ENCODE measurements at places on chromosomes 11 and 22. TPM values are rescaled to one million over a fixed set of nuclear protein-coding genes. Genes with fewer than 3 reads are reported as not detected.

DNA sequence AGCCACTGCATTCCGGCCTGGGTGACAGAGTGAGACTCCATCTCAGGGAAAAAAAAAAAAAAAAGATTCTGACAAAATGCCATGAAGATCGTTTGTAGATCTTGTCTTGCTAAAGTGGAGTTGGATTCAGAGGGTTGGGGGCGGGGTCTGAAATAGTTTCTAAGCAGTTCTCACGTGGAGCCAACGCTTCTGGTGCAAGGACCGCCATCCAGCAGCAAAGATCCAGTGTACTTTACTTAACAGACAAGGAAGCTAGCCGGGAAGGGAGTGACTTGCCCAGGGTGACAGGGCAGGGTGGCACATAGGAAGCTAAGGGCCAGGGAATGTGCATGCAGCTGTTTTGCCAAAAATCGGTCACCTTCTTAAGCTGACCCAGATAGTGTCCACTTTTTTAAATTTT, 27.4 kb downstream of the APOL1 start:
- no peak overlapping the region for H3K4me3 ChIP-seq
- peaks cover 47% of the 10 kb centered on the region for H3K4me1 ChIP-seq
- no peaks in the 10 kb centered on the region for H3K27me3 ChIP-seq

DNA sequence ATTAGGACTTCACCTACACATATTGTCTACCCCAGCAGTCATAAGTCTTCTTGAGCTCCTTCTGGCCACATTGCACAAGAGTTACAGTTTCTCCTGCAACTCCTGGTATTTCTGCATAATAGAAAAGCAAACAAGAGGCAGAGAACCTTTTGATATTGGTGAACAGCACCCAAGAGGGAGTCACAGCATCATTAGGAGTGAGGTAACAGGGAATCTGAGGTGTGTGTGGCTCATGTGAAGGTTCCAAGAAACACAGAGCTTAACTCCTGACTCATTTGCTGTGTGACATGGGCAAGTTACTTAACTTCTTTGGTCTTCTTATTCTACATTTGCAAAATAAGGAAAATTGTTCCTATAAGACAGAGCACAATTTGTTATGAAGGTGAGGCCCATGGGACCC, 374.6 kb downstream of the INSC start:
- H3K4me3 ChIP-seq: no peak overlapping the region
- DNase-seq: no peak
- no peak overlapping the region for H3K27ac ChIP-seq

DNA sequence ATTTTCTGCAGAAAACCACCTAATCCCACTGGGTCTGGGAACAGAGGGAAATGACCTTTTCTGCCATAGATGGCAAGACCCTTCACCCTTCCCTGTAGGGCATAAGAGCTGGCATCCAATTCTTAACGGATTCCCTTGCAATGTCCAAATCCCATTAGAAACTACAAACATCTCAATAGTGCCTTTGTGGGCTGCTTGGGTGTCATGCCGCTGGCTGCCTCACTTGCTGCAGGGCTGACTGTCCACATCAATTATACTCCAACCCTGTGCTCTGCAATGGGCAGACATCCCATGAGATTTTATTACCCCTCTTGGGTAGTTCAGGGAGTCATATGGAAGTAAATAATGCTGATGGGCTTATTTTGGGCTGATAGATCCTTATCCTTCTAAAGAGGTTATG, 7.3 kb downstream of the GRAP2 start:
- no peaks in the 10 kb centered on the region for H3K36me3 ChIP-seq
- H3K4me1 ChIP-seq: no peaks in the 10 kb centered on the region
- H3K27ac ChIP-seq: no peak overlapping the region
- H3K27me3 ChIP-seq: no peaks in the 10 kb centered on the region

GRCh38 chr11:13826505-13827278, 135.8 kb upstream of the SPON1 start:
- H3K4me1 ChIP-seq: no peaks in the 10 kb centered on the region
- H3K27ac ChIP-seq: no peak overlapping the region
- H3K27me3 ChIP-seq: no peaks in the 10 kb centered on the region
- no peaks in the 10 kb centered on the region for H3K36me3 ChIP-seq

DNA sequence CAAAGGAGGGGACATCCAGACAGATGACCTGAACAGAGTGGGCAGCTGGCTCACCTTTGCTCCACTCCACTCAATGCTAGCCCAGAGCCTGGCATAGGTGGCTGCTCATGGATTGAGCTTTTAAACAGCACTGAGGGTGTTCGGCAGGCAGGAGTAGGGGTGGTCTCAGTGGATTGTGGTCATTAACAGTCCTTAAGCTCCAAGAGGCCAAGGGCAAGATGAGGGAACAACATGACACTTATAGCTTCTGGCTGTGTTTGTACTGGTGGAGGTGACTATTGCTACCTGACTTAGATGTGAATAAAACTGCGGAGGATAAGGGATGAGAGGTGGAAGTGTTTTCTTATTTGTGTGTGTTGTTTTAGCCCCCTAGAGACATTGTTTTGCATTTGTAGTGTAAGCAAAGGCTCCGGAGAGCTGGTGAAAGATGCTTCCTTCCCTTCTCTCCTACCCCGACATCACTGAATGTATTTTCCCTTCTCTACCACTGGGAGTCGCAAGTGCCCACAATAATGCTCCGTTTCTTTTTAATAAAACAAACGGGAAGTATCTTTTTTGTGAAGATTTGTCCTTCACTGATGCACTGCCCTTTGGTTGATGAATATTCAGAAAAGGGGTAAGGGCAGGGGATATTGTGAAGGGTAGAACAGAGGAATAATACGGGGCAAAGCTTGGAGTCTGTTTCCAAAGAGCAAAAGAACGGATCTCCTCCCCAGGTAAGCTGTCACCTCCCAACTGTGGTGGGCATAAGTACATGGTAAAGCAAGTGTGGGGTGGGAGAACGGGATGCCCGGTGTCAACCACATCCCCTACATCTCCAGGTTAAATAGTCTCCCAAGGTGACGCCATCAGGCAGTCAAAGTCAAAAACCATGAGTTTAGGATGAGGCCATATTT, 27.5 kb upstream of the MTNR1B start:
- no peaks in the 10 kb centered on the region for H3K36me3 ChIP-seq
- no peak overlapping the region for H3K27ac ChIP-seq
- no peak overlapping the region for H3K4me3 ChIP-seq
- H3K27me3 ChIP-seq: no peaks in the 10 kb centered on the region
- H3K4me1 ChIP-seq: no peaks in the 10 kb centered on the region

DNA sequence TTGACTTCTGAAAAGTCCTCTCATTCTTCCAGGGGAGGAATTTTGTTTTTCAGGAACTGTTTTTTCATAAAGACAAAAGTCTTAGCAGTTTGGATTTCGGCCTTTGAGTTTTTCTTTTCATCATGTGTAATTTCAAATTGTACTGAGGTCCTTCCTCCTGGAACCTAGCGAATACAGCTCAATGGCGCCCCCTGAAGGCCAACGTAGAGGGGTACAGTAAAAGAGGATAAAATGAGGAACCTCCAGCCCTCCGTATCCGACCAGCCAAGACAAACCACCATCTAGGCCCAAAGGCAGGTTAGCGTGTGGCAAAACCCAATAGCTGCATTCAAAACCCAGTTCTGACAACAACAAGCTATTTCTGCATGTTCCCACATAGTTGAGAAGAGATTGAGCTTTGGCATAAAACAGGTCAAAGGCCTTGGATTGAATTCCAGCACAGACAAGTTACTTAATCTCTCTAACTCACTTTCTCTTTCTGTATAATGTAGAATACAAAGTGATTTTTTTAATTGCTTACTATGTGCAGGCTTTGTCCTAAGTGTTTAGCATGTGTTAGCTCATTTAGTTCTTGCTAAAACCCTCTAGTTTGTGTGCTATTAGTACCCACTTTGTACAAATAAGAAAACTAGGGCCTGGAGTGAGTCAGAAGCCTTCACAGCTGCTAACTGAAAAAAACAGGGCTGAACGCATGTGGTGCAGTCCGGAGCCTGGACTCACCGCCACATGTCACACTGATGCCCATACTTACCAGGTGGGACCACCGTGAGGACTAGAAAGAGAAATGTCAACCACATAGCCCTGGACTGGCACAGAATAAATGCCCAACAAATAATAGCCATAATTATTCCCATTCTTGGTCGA, 43.2 kb upstream of the ETS1 start:
- peaks cover 1% of the 10 kb centered on the region for H3K27me3 ChIP-seq
- H3K27ac ChIP-seq: no peak overlapping the region
- no peaks in the 10 kb centered on the region for H3K36me3 ChIP-seq
- peak; percentile 62 for DNase-seq

DNA sequence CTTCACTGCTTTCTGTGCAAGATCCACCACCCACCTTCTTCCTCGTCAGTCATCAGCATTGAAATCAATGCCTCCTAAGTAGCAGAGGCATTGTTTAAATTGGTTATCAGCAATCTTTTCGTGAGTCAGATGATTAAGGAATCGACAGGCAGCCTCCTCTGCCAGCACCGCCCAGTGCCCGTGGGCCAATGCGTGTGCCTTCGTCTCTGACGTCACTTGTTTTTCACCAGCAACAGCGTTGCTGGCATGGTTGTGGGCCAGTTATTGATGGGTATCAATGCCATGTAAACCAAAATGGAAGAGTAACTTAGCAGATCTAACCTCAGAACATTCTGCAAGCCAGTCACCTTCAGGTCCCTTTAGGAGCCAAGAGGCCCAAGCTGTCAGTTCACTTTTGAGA, 69.6 kb downstream of the BARX2 start:
- no peaks in the 10 kb centered on the region for H3K4me1 ChIP-seq
- no peaks in the 10 kb centered on the region for H3K36me3 ChIP-seq
- DNase-seq: no peak
- H3K4me3 ChIP-seq: no peak overlapping the region
- H3K27me3 ChIP-seq: peaks cover 2% of the 10 kb centered on the region

DNA sequence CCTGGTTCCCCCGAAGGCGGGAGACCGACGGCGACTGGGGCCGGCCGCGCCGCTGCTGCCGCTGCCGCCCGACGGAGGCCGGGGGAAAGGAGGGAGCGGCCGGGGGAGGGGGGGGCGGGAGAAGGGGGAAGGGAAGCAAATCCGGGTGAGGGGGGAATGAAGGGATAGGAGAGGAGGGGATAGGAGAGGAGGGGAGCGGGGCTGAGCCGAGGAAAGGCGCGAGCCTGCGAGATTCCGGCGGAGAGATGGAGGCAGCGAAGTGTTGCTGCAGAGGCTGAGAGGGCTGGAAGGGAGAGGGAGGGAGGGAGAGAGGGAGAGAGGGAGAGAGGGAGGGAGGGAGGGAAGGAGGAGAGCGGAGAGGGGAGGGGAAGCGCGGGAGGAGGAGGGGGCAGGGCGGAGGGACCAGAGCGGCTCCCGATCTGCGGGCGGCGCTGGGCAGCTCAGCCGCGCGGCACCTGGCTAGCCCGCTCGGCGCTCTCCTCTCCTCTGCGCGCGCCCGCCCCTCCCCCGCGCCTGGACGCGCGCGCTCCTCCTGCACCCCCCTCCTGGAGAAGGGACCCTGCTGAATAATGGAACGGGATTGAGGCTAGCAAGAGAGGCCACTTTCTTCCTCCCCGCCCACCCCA, 52.3 kb downstream of the SLC22A12 start:
- peaks cover 72% of the 10 kb centered on the region for H3K27me3 ChIP-seq
- no peak for DNase-seq
- H3K4me3 ChIP-seq: no peak overlapping the region
- no peak overlapping the region for H3K27ac ChIP-seq
- H3K4me1 ChIP-seq: no peaks in the 10 kb centered on the region
- no peaks in the 10 kb centered on the region for H3K36me3 ChIP-seq

DNA sequence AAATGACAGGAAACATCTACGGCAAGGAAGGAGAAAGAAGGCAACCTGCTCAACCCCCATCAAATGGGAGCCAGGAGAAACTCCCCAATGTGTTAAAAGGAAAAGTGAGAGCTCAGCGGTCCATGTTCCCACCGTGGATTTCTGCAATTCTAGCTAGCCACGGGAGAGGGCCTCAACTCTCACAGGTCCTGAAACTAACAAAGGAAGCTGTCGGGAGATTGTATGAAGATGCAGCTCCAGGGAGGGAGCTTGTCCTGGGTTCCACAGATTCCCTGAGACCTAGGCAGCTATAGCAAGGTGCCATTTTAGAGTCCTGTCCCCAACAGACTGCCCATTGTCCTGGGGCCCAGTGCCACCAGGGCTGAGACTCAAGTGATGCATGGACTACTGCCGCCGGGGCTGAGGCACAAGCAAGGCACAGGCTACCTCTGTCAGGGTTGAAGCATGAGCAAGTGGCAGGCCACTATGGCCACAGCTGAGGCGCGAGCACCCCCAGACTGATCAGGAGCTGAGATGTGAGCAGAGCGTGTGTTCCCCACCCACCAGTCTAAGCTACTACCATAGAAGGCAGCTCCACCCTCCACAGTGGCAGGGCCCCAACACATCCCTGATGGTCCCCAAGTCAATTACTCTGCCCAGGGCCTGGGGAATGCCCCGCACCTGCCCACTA, 31.3 kb downstream of the RSF1 start:
- H3K4me3 ChIP-seq: no peak overlapping the region
- H3K36me3 ChIP-seq: no peaks in the 10 kb centered on the region
- peaks cover 64% of the 10 kb centered on the region for H3K4me1 ChIP-seq
- no peak overlapping the region for H3K27ac ChIP-seq
- no peaks in the 10 kb centered on the region for H3K27me3 ChIP-seq
- no peak for DNase-seq

The TBCEL gene
- 12.5 TPM for total RNA-seq

The OR8D1 gene
- total RNA-seq: not detected

- no peaks in the 10 kb centered on the region for H3K4me1 ChIP-seq
- H3K27ac ChIP-seq: no peak overlapping the region
- H3K4me3 ChIP-seq: no peak overlapping the region
These were observed 19.9 kb downstream of the CD44 start for GRCh38 chr11:35158701-35159510.

The APOL3 gene
- 6.3 TPM for total RNA-seq

All from HepG2 (cell line).